ENCODE measurements at places on chromosomes 6 and 20. TPM values are rescaled to one million over a fixed set of nuclear protein-coding genes. Genes with fewer than 3 reads are reported as not detected.

DNA sequence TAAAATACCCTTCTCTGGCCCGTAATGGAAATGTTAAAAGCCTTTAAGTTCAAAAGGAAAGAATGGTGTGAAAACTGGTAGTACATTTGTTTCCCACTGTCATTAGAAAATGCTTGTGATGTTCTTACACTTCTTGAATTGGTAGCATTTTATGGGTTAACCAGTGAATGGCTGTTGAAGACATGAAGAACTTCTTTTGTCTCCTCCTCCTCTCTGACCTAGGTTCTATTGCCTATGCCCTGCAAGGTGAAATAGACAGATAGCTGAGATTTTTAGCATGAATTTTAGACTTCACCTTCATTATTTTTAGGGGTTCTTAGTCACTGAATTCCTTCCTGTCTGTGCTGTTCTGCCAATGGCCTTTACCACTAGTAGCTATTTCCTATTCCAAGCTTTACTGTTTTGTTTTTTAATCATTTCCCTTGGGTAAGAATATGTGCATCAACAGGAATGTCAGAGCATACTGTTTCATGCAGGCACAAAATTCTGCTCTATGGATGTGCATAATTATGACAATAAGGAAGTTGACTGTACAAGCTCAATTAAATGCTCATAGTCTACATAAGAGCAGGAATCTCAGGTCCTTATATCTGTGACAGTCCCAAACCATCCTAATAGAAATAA is 4.9 kb downstream of the TNFAIP3 start:
- DNase-seq = no peak

- DNase-seq = peak; percentile 96
Measured at GRCh38 chr6:4313044-4313686, 177.8 kb upstream of the ECI2 start.

DNA sequence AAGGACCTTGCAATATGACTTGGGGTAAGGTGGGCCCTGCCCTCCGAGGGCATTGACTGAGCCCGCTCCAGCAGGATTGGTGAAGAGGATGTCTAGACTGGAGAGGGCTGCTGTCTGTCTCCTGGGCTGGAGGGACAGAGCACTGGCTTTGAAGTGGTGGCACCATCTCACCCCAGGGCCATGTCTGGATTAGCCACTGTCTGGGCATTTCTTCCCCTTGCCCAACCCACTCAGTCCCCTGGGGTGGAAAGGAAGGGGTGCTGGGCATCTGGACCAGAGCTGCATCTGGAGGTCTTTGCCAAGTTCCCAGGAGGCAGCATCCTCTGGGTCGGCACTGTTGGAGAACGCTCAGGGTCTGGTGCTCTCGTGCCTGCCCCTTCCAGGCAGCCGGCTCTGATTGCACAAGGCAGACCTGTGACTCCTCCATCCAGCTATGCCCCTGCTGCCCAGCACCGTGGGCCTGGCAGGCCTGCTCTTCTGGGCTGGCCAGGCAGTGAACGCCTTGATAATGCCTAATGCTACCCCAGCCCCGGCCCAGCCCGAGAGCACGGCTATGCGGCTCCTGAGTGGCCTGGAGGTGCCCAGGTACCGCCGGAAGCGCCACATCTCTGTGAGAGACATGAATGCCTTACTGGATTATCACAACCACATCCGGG is at the start of gene R3HDML:
Gene R3HDML (plus strand): TSS at position 319 of the 656 bp plus-strand sequence. CDS start 115 bp downstream, at position 434.
- no peak for DNase-seq

- no peak for DNase-seq
Measured at GRCh38 chr20:31565699-31566318, 39.3 kb upstream of the ID1 start.

The STMN3 gene
- 9.3 TPM for total RNA-seq

The HLA-DQA1 gene
- total RNA-seq = not detected

GRCh38 chr6:36814249-36814648 is 25.0 kb downstream of the CPNE5 start:
- no peak for DNase-seq

- DNase-seq = peak; percentile 35
Measured at GRCh38 chr6:55941702-55942101, 66.3 kb upstream of the BMP5 start.

DNA sequence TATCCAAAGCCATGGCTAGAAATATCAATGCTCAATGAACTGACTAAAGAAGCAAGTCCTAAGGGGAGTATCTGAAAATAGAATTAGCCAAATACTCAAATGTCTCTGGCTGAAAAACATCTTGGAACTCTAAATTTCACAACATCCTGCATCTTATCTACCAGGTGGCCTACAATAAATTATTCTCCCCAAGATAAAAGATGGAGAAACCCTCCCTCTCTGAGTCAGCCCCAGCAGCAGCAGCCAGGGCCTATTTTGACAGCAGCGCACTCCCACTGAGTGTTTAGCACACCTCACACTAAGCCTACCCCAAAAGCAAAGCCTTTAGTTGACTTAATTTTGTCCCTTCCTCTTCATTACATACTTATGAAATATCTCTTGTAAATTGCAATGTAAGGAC is 5.9 kb downstream of the CALHM6 start:
- DNase-seq = peak; percentile 71

DNA sequence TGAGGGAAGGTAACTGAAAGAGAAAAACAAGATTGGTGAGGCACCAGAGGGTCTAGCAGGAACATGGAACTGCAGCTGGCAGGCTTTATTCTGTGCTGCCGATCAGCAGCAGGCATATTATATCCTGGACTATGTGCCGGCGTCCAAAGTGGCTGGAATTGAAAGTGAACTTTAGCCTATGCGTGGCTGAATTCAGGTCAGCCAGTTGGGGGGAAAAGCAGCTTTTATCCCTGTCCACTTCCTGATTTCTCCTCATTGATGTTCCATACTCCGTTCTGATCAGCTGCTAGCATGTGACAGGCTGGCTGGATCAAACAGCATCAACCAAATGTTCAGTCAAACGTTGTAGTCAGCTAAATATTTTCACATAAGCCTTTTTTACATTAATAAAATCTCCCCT is 99.0 kb downstream of the CAP2 start:
- DNase-seq = no peak

The BHLHE23 gene
- total RNA-seq = not detected

The OR2B6 gene
- total RNA-seq = not detected

- DNase-seq = no peak
Measured at GRCh38 chr20:31706607-31707257, 15.9 kb downstream of the BCL2L1 start.

DNA sequence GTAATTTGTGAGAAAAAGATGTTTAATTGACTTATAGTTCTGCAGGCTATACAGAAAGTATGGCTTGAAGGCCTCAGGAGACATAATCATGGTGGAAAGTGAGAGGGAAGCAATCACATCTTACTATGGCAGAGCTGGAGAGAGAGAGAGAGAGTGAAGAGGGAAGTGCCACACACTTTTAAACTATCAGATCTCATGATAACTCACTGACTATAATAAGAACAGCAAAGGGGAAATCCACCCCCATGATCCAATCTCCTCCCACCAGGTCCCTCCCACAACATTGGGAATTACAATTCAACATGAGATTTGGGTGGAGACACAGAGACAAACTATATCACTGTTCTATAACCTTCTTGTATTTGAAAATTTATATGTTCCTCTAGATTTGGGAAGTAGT is 117.2 kb upstream of the BMP5 start:
- no peak for DNase-seq

The HUS1B gene
- total RNA-seq = 0.65 TPM

- DNase-seq = no peak
Measured at GRCh38 chr6:35053701-35054100, 87.4 kb downstream of the TCP11 start.

The EDN1 gene
- 7.4 TPM for total RNA-seq

GRCh38 chr6:47651505-47651944 is 46.9 kb upstream of the ADGRF4 start:
- peak; percentile 80 for DNase-seq

The VIP gene
- total RNA-seq = not detected

The DLK2 gene
- 0.36 TPM for total RNA-seq

GRCh38 chr20:35742741-35743523 is 872 bp upstream of the RBM39 start:
- DNase-seq = no peak

GRCh38 chr6:138571181-138571580 is 71.9 kb upstream of the NHSL1 start:
- peak; percentile 55 for DNase-seq

DNA sequence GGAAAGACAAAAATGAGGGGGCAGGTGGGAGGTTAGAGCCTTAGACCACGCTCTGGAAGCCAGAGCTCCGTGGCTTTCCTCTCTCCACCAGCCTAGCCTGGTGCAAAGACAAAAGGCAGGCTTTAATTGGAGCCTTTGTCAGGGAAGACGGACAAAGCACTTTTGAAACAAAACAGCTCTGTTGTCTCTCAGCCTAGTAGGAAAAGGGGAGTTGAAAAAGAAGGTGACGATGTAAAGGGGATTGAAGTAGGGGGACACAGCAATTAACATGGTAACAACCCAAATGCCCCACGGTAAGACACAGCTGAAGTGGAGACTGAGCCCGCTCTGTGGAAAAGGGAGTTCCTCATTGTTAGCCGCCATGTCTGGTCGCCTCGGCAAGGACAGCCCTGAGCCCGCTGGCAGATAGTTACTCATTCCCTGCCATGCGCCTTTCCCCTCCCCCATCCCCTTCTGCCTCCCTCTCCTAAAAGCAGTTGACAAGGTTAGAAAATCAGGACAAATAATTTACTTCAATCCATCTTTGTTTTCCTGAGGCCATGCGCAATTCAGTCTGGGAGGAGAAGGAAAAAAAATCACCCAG is 93.0 kb downstream of the TCP11 start:
- no peak for DNase-seq

The SLC17A9 gene
- total RNA-seq = 0.41 TPM

The CST2 gene
- total RNA-seq = not detected

DNA sequence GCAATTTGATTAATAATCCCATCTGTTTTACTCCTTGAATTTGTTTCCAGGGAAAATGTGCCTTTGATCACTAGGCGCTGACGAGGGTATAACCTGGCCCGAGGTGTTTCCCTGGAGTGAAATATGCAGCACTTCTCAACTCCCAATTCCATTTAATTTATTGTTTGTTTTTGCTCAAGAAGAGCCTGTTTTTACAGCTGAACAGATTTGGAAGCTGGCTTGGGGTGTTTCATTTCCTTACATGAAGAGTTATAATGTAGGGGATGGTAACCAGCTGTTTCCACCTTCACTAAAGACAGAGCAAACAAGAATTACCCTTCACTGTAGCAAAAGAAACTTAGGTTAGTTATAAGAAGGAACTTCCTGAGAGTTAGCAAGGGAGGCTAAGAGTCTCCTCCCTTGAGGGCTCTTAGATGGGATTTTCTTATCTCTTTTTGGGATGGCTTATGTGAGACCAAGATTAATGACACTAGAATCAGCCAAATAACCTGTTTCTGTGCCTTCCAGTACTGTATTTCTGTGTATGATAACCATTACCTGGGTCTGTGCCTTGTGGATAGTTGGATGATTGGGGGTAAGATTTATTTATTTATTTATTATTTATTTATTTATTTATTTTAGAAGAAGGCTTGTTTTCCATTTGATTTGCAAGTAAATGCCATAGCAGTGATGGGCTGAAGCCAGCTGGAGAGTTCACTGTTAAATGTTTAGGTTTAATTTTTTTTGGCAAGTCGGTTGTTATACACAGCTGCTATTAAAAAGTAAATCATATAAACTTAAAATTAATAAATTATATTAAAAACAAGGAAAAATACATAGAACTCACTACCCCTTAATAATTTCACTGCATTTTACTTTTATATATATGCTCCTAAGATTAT is 162.2 kb upstream of the BMP2 start:
- DNase-seq = no peak

GRCh38 chr20:17657079-17657825 is 24.8 kb downstream of the RRBP1 start:
- DNase-seq = no peak

DNA sequence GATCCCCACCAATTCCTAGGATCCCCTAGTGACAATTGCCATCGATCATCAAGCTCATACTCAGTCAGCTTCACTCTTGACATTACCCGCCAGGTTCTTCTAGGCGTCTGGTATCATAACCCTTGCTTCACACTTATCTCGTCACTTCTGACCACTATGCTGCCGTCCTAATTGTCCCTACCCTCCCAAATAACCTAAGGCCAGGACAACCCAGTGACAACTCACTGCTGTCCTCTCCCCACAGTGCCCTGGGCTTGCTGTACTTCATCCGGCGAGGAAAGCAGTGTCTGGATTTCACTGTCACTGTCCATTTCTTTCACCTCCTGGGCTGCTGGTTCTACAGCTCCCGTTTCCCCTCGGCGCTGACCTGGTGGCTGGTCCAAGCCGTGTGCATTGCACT is 3.7 kb downstream of the SYS1 start:
- DNase-seq = no peak

- no peak for DNase-seq
Measured at GRCh38 chr6:3394671-3395070, 62.2 kb downstream of the SLC22A23 start.

DNA sequence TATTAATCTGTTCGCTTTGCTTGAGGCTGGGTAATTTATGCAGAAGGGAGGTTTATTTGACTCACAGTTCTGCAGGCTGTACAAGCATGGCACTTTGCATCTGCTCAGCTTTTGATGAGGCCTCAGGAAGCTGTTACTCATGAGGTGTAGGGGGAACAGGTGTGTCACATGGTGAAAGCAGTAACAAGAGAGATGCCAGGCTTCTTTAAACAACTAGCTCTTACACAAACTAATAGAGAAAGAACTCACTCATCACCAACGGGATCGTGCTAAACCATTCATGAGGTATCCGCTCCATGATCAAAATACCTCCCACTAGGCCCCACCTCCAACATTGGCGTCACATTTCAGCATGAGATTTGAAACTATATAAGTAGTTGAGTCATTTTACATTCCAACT is 34.4 kb upstream of the GCLC start:
- no peak for DNase-seq

DNA sequence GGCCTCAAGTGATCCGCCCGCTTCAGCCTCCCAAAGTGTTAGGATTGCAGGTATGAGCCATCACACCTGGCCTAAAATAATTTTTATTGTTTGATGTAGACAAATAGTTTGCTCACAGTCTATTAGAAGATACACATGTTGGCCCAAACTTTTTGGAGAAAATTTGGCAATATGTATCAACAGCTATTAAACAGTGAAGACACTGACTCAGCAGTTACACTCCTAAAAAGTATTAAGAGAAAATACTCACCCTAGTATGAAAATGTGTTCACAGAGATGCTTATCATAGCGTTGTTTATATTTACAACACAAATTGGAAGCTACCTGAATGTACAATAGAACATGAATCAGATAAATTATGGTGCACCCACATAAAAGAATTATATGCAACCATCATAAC is 173.1 kb downstream of the WDR27 start:
- no peak for DNase-seq

The TMEM244 gene
- total RNA-seq = not detected

The SLC22A1 gene
- total RNA-seq = 0.09 TPM

The SPTLC3 gene
- 6.8 TPM for total RNA-seq

- no peak for DNase-seq
Measured at GRCh38 chr6:168090706-168091105, 11.7 kb upstream of the FRMD1 start.

DNA sequence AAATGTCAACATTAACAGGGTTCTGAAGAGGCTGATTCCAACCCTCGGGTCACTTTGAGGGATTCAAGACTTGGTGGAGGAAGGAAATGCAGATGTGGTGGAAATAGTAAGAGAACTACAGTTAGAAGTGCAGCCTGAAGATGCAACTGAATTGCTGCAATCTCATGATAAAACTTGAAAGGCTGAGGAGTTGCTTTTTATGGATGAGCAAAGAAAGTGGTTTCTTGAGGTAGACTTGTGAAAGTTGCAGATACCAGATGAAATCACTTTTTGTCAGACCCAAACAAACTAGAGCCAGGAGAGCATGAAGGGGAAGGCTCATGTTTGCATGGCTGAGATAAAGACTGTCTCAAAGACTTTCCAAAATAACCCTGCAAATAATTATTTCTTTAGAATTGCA is 16.2 kb downstream of the ANKRD6 start:
- DNase-seq = no peak

The MOG gene
- total RNA-seq = not detected

Measured in fibroblast of the aortic adventitia (primary cell).